ENCODE measurements at places on chromosomes 2 and 18. TPM values are rescaled to one million over a fixed set of nuclear protein-coding genes. Genes with fewer than 3 reads are reported as not detected.

ADI1 gene
- total RNA-seq: 38.1 TPM

ITGB6 gene
- total RNA-seq: 17.2 TPM

SPHKAP gene
- total RNA-seq: 49.6 TPM

AQP12B gene
- total RNA-seq: not detected

CNRIP1 gene
- 17.7 TPM for total RNA-seq

PROKR1 gene
- total RNA-seq: 0.52 TPM

CSRNP3 gene
- total RNA-seq: 18.8 TPM

KRTCAP3 gene
- not detected for total RNA-seq

CFAP221 gene
- total RNA-seq: 1.0 TPM

FTCDNL1 gene
- 1.0 TPM for total RNA-seq

TMEM178A gene
- 4.7 TPM for total RNA-seq

NYAP2 gene
- 0.52 TPM for total RNA-seq

FBXO41 gene
- total RNA-seq: under 0.01 TPM

AKAIN1 gene
- total RNA-seq: not detected

CCDC178 gene
- not detected for total RNA-seq

NXPH2 gene
- total RNA-seq: 9.4 TPM

ACOXL gene
- total RNA-seq: not detected

LOXL3 gene
- 8.4 TPM for total RNA-seq

TNFRSF11A gene
- 8.9 TPM for total RNA-seq

ATOH8 gene
- total RNA-seq: 8.4 TPM

ERICH2 gene
- 0.52 TPM for total RNA-seq

CMPK2 gene
- 4.2 TPM for total RNA-seq

COLEC11 gene
- not detected for total RNA-seq

C2orf49 gene
- 13.0 TPM for total RNA-seq

C2orf81 gene
- total RNA-seq: 0.52 TPM

CAPN14 gene
- total RNA-seq: not detected

SPATA3 gene
- not detected for total RNA-seq

CCDC138 gene
- 12.0 TPM for total RNA-seq

SERPINB10 gene
- total RNA-seq: 1.0 TPM

MBD1 gene
- total RNA-seq: 29.2 TPM

TRIM54 gene
- 60.0 TPM for total RNA-seq

FEV gene
- total RNA-seq: not detected

LYG1 gene
- total RNA-seq: 0.52 TPM
